ENCODE measurements at places on chromosomes 2 and 18.

DNA sequence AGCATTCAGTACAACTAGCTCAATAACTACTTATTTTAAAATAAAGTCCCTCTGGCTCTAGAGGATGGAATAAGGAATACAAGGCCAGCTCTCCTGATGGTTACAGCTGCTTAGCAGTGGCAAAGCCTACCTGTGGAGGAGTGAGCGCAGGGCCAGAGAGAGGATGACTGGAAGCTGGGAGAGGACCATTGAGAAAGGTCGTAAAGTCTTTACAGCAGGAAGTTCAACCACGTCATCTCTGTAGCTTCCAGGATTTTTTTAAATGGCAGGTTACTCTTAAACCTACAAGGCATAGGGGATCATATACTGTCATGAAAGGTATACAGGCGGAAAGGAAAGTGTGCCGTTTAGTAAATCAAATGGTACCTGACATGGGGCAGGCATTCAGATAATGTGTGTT is 26.3 kb downstream of the ANXA4 start:
- no peak for DNase-seq

GRCh38 chr2:133495226-133495625 is 73.0 kb downstream of the NCKAP5 start:
- no peak for DNase-seq

DNA sequence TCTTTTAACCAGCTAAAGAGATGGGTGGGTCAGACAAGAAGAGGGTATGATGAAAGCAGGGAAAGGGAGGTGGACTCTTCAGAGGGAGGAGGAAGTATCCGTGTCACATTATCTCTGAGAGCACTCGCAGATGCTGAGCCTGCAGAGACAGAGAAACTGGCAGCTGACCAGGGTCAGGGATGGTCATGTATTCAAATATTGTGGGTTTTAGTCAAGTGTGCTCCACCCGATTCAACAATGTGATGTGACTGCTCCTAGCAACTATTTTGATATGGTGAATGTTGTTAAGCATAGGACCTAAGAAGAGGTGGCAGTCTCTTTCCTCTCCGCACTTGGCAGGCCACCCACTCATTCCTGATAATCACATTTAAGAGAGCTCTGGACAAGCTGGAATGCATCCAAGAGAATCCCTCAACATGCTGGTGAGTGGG is 1.3 kb upstream of the CLIP4 start:
- DNase-seq: no peak

DNA sequence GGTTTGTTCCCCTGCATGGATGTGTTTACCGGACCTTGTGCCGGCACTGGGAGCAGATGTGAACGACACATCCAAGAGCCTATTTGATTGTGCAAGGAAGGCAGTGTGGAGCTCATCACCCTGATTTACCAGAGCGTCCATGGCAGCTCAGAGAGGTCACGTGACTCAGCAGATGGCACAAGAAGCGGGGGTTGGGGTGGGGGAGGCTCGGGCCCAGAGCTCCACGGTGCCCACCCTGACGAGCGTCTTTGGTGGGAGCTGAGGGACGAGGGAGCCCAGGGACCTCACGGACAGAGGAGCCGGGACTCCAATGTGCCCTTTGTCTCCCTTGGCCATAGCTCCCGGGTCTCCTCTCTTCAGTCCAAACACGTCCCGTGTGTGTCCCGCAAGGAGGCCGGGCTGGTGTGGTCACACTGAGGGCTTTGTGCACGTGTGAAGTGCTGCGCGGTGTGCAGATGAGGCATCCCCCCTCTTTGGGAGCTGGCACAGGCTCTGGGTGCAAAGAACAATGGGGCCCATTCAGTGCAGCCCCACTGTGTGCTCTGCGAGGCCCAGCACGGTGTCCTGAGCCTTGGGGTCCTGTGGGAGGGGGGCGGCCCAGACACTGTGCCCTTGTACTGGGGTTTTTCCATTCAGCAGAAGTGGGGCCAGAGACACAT is 15.5 kb downstream of the KCNIP3 start:
- no peak for DNase-seq
